ENCODE measurements at places on chromosomes 7 and 10.
A peak's percentile ranks its signal among the peaks of the same experiment; 100 is the strongest.

GRCh38 chr7:47411281-47411869, 170.5 kb downstream of the TNS3 start:
- no peak for DNase-seq

DNA sequence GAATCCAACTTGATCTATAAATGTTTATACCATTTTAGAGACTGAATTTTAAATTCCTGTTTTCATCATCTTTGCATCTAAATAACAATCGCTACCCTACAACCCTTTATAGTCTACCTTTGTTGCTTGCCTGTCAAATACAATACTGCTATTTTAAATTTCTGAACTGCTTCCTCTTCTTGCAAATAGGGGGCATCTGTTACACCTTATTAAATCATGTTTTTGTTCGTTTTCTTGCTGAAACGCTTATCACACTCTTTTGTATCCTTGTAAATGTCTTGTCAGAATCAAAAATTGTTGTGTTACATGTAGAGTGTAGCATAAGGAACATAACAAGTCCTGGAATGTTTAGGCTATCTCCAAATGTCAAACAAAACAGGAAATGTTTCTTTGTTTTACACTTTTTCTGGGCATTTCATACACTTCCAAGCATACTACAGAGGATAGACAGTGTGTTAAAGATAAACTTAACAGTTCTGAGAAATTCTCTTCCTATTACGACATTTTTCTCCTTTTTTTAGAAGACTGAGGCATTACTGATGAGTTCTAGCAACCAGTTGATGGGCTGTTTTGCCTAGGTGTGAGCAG, 281.3 kb downstream of the GPR158 start:
- DNase-seq = no peak

GRCh38 chr10:59177031-59177797, 771 bp downstream of the PHYHIPL start:
- DNase-seq = peak; percentile 93

GRCh38 chr10:103967448-103968071, 620 bp downstream of the SLK start:
- DNase-seq = peak; percentile 30

DNA sequence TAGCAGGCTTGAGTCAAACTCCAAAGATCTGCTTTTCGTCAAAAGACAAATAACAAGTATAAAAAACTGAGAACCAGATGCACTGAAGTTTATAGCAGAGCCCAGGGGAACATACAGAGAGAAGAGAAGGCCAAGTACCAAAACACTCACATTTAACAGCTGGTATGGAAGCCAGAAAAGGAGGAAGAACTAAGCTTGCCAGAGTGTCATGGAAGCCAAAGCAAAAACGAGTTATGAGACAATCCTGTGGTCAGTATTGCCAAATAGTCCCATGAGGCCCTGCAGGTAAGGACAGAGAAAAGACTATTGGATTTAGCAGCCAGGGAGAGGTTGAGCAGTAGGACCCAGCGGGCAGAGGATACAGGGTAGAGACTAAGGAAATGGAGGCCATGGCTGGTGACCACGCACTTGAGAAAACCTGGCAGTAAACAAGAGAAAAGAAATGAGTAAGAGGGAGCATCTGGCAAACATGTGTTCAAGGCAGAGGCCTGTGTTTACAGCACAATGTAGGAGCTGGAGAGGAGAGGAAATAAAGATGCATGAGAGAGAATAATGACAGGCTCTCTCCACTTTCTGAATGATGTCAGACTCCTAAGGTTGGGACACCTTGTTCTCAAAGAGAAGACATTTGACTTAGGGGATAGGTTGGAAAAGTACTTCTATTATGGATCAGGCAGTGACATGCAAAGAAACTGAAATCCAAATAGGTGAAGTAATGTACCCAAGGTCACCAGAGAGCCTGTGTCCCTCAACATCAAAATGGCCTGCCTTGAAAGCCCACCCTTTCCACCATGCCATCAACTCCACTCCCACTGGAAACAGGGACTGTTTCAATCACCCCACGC, 9.1 kb downstream of the CREB3L2 start:
- peak; percentile 99 for DNase-seq

DNA sequence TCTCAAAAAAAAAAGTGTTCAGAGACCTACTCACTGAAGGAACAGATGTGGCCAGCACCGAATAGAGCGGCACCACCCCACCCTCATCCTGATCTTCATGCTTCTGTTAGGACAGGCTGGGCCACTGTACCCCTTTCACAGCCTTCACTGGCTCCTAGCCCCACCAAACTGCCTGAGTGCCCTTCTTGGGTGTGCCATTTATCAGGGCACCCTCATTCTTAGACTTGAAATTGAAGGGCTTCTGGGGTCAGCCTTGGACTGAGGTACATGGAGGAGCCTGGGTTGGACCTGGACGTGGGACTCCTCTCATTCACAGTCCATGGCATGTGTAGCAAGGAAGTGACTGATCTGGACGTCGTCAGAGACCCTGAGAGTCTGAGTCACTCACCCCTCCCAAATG, 190.3 kb downstream of the COBL start:
- DNase-seq = peak; percentile 7

- no peak for DNase-seq
These were observed 452.9 kb downstream of the TCERG1L start for GRCh38 chr10:130858626-130859025.

GRCh38 chr7:68730964-68731363, 867.3 kb upstream of the AUTS2 start:
- DNase-seq = no peak

DNA sequence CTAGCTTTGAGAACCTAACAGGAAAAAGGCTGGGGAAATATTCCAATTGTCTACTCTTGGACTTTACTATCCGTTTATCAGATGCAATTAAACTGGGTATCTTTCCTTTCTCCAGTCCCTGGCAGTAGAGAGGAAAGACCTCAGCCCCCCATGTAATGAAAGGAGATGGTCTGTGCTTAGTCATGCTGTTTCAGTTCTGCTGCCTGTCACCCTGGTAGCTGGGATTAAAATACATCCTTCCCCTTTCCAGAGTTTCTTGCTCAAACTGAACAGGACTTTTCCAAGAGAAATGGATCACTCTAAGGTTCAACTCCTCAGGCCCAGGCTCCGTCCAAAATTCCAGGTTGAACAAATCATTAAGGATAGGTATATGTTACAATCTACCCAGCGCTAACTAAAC, 202.9 kb downstream of the PTEN start:
- DNase-seq = no peak

DNA sequence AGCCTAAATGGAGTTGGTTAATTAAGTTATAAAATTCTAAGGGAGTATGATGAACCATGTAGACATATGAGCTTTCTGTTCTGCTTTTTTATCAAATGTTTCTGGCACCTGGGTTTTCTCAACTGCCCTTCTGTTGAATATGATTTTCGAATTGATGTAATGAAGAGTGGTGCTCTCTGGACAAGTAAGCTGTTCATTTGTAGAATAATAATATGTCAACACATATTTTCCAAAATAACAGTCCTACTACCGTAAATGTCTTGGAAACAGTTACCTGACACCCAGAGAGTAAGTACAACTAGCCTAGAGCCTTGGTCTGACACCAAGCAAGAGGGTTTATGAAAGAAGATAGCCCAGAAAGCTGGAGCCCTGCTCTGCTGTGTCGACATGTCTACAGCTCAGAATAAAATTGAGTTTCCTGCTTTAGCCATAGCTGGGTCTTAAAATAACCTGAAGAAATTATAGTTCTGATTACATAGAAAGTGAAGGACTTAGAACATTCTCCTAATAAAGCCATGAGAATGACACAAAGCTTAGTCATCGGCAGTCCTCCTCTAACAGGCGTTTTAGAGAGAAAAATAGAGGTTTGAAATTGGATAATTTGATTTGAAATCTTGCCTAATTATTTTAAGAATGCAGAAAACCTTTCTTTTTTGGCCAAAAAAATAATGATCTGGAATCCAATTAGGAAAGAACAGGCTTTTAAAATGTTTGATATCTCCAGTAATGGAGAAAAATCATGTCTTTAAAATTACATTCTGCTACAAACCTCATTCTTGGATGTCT, 25.1 kb downstream of the HDAC9 start:
- DNase-seq = peak; percentile 72

- DNase-seq = no peak
These were observed 20.4 kb upstream of the FAM20C start for GRCh38 chr7:171912-172515.

Measured in fibroblast of mammary gland (primary cell).